ENCODE measurements at places on chromosomes 7 and 10.

DNA sequence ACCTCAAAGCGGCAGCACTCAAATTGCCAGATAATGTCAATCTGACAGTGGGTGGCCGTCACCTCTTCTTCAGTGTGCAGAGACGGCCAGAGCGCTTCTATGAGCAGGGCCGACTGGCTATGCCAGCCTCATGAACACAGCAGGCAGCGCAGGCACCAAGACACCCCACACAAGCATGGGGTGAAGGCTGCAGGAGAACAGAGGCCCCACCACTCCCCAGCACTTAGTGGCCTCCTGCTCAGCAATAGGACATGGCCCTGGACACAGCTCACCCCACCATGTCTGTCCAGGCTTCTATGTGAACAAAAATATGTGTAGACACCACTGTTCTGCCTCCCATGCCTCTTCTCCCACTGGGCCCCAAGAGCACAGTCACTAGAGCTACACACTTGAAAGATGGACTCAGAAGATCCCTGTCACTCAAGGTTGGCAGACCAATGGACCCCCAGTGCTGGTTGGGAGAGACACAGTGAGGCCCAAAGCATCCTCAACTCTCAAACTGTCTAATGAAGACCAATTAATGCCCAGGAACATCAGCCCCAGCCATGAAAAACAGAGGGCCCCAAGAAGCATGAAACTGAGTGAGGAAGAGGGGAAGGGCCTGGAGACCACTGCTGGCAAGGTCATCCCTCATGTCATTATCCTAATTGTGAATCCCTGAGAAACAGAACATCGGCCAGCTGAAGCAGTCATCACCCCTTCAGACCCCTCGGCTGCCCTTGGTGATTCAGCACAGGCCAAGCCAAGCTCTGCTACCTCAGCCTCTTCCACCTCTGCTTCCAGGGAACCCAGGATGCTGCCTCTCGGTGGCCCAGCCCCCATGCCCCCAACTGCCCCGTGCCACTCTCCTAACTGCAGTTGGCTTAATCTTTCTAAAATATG is 77.7 kb downstream of the GRID1 start:
- no peak for DNase-seq

DNA sequence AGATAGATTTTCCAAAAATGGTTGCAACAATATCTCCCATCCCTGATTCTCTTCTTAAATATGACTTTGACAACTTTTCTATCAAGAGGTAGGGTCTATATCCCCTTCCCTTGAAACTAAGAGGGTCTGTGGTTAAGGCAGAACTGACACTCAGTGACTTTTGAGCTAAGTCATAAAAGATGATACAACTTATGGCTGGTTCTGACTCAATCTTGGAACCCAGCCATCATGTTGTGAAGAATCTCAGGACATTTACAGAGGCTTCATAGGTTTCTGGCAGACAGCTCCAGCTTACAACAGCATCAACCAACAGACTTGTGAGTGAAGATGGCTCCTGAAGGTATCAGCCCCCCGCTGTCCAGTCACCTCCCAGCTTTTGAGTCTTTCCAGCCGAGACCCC is 203.5 kb downstream of the RNLS start:
- no peak for DNase-seq

DNA sequence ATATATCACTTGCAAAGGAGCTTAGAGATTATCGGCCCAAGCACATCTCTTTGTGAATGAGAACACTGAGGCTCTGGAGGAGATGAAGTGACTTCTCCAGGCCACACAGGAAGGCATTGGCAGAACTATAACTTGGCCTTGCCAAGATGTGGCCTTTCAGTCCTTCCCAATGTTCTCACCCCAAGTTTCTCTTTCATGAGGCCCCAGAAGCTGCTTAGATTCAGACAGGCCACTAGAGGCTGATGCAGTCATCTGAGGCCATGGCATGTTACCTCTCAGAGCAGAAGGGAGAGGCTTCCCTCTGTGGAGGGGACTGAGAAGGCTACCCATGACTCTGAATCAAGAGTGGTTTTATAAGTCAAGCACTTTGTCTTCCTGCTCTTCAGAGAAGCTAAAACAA is 1003.7 kb downstream of the LRMDA start:
- DNase-seq = no peak

GRCh38 chr10:6044060-6044459 is 18.1 kb downstream of the IL2RA start:
- DNase-seq = no peak

- no peak for DNase-seq
Measured at GRCh38 chr7:110061387-110061786, 1029.5 kb upstream of the LRRN3 start.

- no peak for DNase-seq
Measured at GRCh38 chr7:990352-990932, 7.5 kb downstream of the CYP2W1 start.

DNA sequence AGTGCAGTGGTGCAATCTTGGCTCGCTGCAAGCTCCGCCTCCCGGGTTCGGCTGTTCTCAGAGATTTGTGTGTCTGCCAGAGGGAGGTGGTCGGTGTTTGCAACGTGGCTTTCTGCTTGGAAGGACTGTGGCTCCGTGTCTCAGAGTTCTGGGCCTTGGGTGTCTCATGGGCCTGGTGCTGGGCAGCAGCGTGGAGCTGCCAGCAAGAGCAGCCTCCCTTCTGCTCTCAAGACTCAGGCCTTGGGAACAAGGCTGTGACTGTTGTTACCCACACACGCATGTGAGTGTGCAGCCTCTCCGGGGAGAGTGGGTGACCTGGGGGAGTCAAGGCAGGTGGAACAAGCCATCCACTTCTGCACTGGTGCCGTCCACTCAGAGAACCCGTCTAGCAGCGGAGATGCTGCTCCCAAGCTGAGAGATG is 52.0 kb downstream of the VIPR2 start:
- DNase-seq = no peak

DNA sequence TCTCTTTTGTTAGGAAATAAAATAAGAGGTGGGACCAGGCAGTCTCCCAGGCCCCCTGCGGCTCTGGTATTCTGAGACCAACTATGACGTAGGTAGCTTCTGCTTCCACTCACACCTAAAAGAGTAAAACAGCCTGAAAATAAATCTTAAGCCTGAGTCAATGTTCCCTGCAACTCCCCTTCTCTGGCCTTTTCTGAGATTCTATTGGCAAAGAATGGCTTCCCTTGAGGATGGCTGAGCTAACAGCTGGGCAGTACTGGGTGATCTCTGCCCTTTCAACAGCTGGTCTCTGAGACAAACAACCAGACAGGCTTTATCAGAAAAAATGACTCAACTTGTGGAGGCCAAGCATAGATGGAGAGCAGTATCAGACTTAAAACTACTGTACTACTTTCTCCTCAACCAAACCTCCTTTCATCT is 58.7 kb downstream of the CREB3L2 start:
- DNase-seq = no peak

DNA sequence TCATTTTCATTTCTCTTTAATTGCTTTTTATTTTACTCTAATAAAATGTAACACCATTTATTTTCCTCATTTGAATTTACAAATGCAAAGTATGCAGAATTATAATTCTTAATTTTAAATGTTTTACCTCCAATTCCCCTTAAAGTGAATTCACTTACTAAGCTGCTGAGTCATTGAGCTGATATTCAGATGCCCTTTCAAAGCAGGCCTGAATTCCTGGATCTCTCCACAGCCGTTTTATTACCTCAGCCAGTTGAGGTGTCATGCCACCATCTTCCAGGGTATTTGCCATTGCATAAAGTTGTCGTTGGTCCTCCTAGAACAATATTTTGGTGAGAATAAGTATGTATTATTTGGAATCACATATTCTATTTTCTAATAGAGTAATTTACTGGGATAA is 33.2 kb downstream of the GNAT3 start:
- DNase-seq = no peak

- DNase-seq = no peak
Measured at GRCh38 chr7:2387897-2388636, 15.3 kb upstream of the CHST12 start.

GRCh38 chr10:11680496-11680895 is 61.7 kb upstream of the ECHDC3 start:
- DNase-seq = no peak

DNA sequence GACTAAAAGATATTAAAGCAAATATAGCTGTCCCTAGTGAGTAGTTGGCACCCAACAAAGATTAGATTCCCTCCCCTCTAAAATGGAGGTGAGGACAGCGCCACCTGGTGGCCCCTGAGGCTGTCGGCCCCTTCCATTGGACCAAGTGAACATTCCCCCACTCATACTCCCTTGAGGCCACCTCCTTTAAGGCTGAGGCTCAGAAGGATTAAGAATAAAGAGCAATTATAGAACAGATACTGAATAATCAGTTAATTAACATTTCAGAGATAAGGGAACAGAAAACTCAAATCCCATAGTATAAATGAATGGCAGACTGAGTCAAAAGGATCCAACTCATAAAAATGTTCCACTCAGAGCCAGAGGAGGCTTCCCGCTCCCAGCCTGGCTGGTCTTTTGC is 130.4 kb upstream of the GHITM start:
- DNase-seq = no peak

GRCh38 chr10:21715531-21716195 is 181.6 kb downstream of the MLLT10 start:
- DNase-seq = no peak

DNA sequence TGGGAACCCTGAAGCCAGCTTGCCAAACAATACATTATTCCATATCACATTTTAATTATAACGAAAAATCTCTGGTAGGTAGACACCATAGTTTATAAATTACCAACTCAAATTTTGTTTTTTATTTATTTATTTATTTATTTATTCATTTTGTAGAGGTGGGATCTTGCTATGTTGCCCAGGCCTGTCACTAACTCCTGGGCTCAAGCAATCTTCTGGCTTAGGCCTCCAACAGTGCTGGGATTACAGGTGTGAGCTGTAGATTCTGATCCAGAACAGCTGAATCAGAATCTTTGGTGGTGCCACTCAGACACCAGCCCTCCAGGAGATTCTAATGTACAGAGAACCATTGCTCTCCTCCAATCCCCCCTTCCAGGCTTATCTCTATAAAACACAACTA is 1.7 kb downstream of the PON2 start:
- no peak for DNase-seq

- DNase-seq = no peak
Measured at GRCh38 chr7:50211130-50212015, 93.1 kb upstream of the IKZF1 start.

DNA sequence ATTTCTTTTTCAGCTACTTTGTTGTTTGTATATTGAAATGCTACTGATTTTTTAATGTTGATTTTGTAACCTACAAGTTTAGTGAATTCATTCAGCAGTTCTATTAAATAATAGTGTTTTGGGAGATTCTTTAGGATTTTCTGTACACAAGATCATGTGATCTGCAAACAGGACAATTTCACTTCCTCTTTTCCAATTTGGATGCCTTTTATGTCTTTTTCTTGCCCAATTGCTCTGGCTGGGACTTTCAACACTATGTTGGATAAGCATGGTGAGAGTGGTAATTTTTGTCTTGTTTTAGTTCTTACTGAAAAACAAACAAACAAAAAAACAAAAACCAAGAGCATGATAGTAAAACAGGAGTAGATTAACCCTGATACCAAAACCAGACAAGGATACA is 316.2 kb downstream of the ATRNL1 start:
- DNase-seq = no peak

- no peak for DNase-seq
Measured at GRCh38 chr7:110065121-110065520, 1025.8 kb upstream of the LRRN3 start.

GRCh38 chr10:124646483-124647352 is 97.5 kb downstream of the FAM53B start:
- DNase-seq = peak; percentile 32

DNA sequence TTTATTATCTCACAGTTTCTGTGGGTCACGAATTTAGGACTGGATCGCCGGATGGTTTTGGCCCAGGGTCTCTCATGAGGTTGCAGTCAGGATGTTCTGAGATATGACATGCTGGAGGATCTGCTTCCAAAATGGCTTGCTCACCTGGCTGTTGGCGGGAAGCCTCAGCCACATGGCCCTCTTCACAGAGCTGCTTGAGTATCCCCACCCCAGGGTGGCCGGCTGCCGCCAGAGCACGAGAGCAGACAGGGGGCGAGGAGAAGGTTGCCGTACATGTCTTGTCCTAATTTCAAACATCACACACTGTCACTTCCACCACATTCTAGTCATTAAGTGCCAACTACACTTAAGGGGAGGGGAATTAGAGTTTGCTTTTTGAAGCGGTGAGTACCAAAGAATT is 365.8 kb downstream of the FGFR2 start:
- no peak for DNase-seq

- DNase-seq = no peak
Measured at GRCh38 chr10:131792011-131792651, 108.7 kb upstream of the PPP2R2D start.

GRCh38 chr7:104931181-104931781 is 82.7 kb upstream of the KMT2E start:
- DNase-seq = no peak

GRCh38 chr10:60974463-60975149 is 30.6 kb upstream of the RHOBTB1 start:
- no peak for DNase-seq

DNA sequence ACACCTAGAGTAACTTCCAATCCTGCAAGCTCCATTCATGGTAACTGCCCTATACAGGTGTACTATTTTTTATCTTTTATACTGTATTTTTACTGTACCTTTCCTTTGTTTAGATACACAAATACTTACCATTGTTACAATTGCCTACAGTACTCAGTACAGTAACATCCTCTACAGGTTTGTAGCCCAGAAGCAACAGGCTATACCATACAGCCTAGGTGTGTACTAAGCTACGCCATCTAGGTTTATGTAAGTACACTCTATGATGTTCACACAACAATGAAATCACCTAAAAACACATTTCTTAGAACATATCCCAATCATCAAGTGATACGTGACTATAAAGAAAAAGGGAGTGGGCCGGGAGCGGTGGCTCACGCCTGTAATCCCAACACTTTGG is 53.1 kb upstream of the SLIT1 start:
- no peak for DNase-seq

- DNase-seq = no peak
Measured at GRCh38 chr10:101447477-101447876, 93.5 kb downstream of the BTRC start.

DNA sequence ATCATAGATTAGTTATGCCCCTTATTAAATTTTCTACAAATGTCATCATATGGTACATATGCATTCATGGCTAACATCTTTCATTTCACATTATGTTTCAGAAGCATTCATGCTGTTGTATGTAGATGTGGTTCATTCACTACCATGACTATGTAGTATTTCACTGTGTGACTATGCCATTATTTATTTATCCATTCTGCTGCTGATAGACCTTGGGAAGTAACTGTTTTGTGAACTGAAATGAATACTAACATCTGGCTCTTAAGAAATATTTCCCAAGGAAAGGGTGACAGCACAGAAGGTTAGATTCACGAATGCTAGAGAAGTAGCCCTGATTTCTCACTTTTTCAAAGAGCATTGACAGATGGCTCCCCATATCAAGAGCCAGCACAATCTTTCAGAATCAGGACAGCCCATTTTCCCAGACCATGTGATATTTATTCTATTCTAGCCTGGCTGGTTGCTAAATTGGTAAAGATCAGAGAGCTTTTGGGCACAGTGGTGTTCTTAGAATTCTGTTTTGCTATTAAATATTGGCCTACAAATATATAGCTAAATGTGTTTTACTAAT is 157.4 kb downstream of the DYNC1I1 start:
- DNase-seq = no peak

- no peak for DNase-seq
Measured at GRCh38 chr10:12019283-12019971, 23.2 kb downstream of the UPF2 start.

Data from hypothalamus (tissue), 51 donors.